ENCODE measurements at places on chromosomes 11 and 22.
A peak's percentile ranks its signal among the peaks of the same experiment; 100 is the strongest.

DNA sequence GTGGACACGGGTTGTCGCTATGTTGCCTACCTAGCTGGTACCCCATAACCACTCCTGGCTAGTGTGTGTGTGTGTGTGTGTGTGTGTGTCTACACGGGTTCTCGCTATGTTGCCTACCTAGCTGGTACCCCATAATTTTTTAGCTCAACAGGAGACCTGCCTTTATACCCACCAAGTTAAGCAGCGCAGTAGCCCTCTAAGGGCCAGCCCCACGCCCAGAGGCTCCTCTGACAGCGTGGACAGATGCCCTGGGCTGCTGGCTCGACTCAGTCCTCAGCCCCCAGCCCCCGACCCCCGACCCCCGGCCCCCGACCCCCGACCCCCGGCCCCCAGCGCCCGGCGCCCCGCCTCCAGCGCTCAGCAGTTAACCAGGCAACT, 351 bp upstream of the AKIP1 start:
- no peak for DNase-seq

DNA sequence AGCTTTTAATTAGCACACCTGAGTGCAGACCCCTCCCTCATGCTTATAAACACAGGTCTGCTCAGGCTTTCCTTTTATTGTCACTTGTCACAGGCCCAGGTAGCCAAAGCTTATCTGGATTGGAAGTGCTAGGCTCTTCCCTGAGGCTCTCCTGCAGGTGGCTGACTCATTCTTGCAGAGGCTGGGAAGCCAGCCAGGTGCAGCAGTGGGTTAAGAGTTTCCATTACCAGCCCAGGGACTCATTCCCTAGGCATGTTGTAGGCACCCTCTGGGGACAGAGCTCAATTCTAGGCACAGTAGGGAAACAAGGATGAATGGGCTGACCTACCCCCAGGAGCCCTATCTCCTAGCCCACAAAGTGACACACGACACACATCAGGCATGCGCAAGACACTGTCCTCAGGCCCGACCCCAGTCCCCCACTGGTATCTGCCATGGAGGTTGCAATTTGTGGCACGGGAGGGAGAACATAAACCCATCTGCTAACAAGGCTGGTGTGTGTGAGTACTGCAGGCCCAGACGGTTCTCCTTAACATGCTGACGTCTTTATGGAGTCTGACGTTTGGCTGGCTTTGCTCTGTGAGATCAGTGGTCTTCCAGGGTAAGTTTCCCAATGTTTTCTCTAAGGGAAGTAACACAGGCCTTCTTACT, 94.2 kb downstream of the ABTB2 start:
- peak; percentile 71 for DNase-seq

DNA sequence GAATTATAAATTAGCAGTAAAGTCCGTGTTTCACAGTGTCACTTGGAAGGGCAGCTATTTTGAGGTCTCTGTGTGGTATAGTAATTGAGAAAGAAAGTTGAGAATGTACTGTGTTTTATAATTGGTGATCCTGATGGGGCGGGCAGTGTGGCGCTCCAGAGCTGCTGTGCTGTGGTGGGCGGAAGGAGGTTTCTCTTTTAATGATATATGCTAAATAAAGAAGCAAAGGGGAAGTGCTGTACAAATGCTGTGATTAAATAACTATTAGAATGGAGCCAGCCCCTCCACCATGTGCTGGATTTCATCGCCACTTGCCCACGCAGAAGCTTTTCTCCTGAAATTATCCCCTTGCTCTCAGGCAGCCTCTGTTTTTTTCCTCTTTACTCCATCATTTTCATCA, 24.6 kb downstream of the ATXN10 start:
- no peak for DNase-seq

- no peak for DNase-seq
Observed at GRCh38 chr11:11510939-11511338, 110.9 kb downstream of the GALNT18 start.

GRCh38 chr11:68257477-68258362, 14.1 kb downstream of the C11orf24 start:
- DNase-seq: peak; percentile 87

DNA sequence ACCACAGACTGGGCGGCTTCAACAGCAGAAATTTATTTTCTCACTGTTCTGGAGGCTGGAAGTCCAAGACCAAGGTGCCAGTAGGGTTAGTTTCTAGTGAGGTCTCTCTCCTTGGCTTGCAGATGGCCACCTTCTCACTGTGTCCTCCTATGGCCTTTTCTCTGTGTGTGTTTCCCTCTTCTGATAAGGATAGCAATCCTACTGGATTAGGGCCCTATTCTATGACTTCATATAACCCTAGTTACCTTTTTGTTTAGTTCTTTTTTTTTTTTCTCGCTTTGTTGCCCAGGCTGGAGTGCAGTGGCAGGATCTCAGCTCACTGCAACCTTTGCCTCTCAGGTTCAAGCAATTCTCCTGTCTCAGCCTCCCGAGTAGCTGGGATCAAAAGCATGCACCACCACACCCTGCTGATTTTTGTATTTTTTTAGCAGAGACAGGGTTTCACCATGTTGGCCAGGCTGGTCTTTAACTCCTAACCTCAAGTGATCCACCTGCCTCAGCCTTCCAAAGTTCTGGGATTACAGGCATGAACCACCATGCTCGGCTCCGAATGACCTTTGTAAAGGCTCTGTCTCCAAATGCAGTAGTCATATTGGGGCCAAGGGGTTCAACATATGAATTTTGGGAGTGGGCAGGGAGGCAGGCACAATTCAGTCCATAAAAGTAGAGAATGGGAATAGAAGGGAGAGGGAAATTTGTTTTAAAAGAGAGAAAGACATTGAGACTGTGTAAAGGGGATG, 25.5 kb upstream of the NNMT start:
- DNase-seq: no peak

DNA sequence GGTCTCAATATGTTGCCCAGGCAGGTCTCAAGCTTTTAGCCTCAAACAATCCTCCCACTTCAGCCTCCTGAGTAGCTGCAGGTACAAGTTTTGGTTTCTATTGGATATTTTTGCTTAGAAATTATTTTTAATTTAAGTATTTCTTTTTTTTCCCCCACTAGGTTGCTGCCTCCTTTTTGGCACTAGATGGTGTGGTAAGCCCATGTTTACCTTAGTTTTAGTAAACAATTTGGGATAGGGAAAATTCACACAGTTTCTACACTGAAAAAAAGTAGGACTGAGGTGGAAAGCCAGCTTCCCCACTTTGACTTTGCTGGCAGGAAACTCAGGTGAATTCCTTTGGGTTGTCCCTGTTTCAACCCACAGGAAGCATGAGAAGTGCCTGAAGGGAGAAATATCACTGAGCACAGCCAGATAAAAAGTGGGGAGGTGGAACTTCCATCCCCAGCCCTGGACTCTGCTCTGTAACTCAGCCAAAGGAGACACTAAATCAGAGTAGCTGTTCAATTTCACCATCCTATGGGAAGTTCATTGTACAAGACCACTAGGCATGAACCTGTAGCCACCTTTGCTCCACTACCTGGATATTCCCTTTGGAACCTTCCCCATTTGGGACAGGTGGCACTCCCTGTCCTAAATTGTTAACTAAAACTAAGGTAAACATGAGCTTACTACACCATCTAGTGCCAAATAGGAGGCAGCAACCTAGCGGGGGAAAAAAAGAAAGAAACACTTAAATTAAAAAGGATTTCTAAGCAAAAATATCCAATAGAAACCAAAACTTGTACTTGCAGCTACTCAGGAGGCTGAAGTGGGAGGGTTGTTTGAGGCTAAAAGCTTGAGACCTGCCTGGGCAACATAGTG, 154.4 kb upstream of the FAT3 start:
- no peak for DNase-seq

DNA sequence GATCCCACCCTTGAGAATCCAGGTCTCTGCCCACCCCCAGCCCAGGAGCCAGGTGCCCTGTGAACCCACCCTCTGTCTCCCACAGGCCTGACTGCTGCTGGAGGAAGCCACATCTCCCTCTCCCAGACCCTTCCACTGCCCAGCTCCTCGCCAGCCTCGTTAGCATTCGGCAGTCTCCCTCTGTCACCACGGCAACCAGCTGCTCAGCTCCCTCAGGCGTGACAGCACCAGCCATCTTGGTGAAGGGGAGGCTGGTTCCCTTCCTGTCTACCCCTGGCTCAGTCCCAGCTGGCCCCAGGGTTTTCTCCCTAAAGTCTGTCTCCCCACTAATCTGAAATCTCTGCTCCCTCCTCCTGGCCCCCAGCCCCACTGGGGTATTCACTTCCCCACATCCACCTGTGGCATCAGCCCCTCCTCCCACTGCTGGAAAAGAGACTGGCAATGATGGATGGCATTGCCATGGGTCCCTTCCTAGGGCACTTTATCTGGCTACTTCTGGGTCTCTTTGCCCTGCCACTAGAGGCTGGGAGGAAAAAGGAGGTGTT, 28.1 kb downstream of the NRXN2 start:
- no peak for DNase-seq

GRCh38 chr22:25853078-25853477, 111.1 kb downstream of the MYO18B start:
- DNase-seq: no peak

DNA sequence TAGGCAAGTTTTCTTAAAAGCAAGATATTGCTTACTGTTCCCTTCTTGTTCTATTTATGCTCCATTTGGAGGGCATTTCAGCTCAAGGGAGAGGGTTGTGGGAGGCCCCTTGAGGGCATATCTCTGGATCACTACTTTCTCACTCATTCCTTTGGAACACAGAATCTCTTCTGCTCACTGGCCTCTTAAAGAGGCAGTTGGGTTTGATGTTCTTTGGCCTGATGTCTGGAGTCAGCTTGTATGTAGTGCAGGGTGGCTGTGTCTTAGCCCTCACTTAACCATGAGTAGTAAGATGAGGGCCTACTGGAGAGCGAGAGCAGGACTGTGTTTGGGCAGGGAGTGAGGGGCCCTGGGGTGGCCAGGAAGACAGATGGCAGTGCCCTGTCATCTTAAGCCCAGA, 3.6 kb downstream of the INCENP start:
- no peak for DNase-seq

Data from fibroblast of gingiva (primary cell).